WTC11 (cell line): ENCODE measurements at places on chromosomes 11 and 22.
A peak's percentile ranks its signal among the peaks of the same experiment; 100 is the strongest.

DNA sequence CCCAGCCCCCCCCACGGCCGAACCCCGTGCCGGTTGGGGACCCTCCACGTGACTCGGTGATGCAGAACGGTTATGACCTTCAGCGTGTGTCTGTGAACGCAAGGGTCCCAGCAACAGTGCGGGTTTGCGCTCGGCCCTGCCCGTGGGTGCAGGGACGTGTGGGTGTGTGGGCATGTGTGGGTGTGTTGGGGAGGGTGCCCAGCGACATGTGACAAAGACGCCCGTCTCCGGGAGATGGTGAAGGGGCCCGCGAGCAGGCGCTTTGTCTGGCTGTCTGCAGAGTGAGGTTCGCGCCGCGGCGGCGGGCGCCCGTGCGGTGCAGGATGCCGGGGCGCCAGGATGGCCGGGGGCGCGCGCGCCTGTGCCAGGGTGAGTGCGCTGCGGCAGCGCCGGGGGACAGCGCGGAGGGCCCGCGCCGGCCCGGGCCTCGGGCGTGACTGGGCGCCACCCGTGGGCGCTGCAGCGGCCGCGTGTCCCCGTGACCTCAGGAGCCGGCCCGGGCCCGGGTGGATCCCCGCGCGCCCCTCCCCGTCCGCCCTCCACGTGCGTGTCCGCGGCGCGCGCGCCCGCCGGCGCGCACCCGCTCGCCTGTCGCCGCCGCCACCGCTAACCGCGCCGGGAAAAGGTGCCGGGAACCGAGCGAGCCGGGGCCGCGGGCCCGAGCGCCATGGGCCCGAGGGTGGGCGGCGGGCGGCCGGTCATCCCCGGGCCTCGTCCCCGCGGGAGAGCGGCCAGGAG is at the start of gene LRFN4:
Gene LRFN4, plus strand, starts transcription at position 569 of the 738 bp plus-strand sequence. CDS start 681 bp downstream, outside the sequence.
- peak; percentile 61 for DNase-seq

DNA sequence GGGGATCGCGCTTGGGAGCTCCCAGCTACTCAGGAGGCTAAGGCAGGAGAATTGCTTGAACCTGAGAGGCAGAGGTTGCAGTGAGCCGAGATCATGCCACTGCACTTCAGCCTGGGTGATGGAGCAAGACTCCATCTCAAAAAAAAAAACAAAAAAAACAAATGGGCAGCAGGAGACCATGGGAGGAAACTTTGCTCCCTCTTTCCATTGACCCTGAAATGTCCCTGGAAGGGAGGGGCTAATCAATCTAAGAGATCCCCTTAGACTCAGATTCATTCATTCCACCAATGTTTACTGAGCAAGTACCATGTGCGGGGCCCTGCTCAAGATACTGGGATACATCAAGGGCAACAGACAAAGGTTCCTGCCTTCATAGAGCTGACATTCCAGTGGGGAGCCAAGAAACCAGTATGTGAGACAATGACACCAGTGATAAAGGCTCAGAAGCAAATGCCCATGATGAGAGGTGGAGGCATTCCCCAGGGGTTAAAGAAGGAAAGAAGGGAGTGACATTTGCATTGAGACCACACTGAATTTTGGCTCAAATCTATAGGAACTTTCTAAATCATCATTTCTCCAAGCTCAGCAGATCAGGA is 37.7 kb upstream of the TFIP11 start:
- no peak for DNase-seq

DNA sequence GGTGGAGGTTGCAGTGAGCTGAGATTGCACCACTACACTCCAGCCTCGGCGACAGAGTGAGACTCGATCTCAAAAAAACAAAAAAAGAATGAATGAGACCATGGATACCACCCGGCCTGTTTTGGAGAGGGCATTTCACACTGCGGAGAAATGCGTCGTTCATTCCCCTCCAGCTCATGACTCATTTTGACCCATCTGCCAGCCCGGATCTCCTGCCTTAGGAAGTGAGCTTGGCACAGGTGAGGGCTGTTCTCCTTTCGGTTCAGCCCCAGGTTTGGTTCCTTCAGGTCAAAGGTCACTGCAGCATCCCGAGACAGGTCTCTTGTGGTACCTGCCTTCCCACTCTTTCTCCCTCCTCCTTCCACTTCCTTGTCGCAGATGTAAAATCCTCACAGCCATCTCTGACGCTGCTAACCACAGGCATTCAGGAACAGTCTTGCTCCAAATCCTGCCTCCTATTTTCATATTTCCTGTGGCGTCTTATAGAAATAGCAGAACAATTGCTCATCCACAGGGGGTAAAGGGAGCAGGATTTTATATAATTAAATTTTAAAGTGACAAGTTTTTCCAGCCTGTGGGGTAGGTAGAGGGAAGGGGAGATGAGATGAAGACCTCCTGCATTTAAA is 517.9 kb downstream of the NTM start:
- DNase-seq = no peak

GRCh38 chr11:128187835-128188234 is 399.5 kb downstream of the ETS1 start:
- DNase-seq = no peak

- peak; percentile 91 for DNase-seq
Observed at GRCh38 chr11:45252134-45252856, 33.8 kb downstream of the SYT13 start.

- DNase-seq = no peak
Observed at GRCh38 chr11:70389201-70389600, 9.1 kb upstream of the CTTN start.

DNA sequence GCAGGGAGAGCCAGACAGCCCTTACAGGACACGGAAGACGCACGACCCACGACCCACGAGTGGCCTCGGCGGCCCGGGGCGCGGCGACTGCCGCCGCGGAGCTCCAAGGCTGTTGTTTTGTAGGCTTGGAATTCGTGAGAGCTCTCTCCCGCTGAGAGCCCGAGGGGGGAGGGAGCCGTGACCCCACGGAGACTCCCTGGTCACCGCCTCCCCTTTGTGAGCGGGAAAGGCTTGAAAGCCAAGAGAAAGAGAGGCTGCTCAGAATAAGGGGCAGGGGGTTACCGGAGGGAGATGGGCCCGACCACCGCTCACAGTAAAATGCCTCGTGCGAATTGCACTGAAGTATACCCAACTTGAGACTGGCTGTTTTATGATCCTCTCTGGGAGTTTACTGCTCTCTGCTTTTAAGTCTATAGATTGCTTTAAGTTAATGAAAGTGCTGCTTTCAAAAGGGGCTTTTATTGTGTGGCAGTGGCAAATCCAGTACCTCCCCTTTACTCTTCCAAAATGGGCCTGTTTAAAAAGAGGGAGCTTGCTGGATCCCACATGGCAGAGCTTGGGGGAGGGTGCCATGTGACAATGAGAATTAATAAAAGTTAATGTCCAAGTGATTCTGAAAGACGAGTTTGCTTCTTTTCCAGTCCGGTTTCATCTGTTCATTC is 2.9 kb downstream of the PKNOX2 start:
- DNase-seq = peak; percentile 69

GRCh38 chr11:70557742-70558485 is 159.6 kb downstream of the CTTN start:
- no peak for DNase-seq

GRCh38 chr11:29161191-29161590 is 855.6 kb downstream of the KCNA4 start:
- DNase-seq = no peak

DNA sequence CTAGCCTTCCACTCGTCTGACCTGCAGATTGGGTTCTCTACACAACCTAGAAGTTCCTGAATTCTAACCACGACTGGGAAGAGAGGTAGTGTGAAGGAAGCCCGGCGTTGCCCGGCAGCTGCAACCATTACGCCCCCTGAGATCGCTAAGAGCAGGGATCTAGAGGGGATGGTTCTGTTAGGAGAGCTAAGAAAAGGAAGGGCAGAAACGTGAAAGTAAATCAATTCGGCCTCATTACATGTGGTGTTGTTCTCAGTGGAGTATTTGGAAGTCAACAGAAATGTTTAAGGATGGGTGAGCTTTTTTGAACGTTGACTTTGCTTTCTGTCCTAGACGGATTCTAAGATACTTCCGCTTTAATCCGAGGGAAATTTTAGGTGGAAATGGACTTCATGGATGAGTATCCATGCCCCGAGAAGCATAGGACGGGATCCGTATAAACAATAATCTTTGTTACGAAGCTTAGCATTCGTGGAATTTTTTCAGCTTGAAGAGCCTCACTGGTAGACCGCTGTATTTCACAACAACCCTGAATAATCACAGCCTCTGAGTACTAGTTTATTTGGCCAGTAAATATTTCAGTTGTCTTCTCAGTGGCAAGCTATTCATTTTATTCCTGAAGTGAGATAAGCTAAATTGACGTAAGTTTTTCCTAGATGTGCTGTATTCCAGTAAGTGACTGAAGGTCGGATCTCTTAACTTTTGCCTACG is 629 bp downstream of the ATP5MG start:
- no peak for DNase-seq

DNA sequence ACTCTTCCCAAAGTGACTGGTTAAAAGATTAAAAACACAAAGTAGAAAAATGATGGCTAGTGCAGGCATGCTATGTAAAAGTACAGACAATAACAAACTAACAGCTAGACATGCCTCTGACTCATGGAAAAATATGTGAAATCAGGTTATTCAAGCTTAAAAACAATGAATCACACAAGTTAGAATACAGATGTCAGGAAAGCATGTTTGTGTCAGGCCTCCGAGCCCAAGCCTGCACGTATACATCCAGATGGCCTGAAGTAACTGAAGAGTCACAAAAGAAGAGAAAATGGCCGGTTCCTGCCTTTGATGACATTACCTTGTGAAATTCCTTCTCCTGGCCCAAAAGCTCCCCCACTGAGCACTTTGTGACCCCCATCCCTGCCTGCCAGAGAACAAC is 110.1 kb downstream of the NOX4 start:
- no peak for DNase-seq

GRCh38 chr22:26648528-26649388 is 8.6 kb upstream of the MIAT start:
- DNase-seq = no peak

- DNase-seq = no peak
Observed at GRCh38 chr22:37482244-37482643, 3.9 kb downstream of the MFNG start.

- no peak for DNase-seq
Observed at GRCh38 chr11:64250415-64251015, 815 bp upstream of the PLCB3 start.

GRCh38 chr11:93370260-93370659 is 39.7 kb downstream of the DEUP1 start:
- no peak for DNase-seq

DNA sequence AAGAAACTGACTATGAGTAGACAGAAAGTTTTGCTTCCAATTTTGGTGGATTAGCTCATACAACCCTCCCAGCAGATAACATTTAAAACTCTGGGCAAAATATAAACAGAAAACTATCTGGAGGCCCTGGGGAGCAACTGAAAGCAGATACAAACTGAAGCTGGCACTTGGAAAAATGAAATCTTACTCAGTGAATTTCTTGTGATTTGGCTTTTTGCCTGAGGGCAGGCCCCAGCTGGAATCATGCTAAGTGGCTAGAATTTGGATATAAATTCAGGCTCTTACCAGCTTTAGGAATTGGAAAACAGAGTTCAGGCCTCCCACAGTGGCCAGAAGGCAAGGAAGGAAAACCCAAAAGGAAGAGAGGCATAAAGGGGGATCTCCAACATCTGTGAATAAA is 85.8 kb downstream of the EFCAB6 start:
- DNase-seq = no peak

DNA sequence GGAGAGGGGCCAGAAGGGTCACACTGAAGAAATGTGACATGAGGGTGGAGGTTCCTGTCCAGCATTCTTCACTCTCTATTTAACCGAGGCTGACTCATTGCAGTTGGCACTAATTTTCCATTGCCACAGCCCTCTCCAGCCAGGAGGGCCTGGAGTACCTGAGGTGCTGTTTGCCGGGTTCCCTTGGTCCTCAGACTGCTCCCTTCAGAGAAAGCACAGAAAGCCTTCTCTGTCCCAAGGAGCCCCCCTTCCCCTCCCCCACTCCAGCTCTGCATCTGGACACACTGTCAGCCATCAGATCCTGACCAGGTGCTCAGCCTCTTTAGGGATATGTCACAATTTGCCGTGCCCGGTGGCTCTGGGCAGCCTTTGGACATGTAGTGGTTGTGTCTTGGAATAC is 3.2 kb upstream of the C11orf91 start:
- DNase-seq = no peak

- DNase-seq = no peak
Observed at GRCh38 chr11:70915158-70915985, 337.0 kb downstream of the SHANK2 start.

GRCh38 chr11:120004723-120005122 is 133.2 kb downstream of the TRIM29 start:
- no peak for DNase-seq

DNA sequence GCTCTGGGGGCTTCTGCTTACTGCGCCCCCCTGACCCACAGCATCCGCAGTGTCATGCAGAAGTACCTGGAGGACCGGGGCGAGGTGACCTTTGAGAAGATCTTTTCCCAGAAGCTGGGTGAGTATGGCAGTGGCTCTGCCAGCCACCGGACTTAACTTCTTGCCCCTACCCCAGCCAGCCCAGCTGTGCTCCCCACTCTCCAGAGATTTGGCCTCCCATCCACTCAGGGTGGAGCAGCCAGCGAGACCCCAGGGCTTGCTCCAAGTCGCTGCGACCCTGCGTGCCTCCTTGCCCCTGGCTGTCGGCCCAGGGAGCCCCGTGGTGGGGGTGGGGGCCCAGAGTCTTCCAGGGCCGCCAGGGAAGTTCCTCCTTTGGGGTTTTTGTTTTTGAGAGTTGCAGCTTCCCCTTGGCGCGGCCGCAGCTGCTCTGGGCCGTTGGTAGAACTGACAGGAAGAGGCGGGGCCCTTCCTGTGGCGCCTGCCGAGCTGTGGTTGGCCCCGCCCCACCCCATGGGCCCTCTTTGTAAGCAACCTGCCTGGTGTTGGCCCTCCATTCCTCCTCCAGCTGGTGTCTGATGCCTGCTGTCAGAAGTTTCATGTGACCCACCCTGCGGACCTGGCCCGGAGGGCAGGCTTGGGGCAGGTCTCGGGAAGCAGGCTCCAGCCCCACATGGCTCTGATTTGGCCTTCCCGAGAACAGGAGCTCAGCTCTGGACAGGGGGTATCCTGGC is 11.1 kb downstream of the GRK2 start:
- peak; percentile 83 for DNase-seq

DNA sequence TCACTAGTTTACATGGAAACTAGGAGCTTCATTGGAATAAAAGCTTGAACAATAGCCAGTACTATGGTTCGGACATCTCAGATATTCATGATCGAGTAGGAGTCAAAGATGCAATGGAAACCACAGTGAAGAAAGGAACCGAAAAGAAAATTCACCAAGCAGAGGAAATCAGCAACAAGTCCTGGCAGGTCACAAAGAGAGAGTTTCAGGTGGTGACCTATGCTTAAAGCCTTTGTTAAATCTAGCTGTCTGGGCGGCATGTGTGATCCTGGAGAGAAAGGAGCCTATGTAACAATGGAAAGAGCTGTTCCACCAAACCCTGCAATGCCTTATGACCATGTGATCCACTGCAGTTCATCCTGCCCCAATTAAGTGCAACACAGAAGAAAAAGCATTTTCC is 68.9 kb upstream of the POU2AF2 start:
- no peak for DNase-seq

DNA sequence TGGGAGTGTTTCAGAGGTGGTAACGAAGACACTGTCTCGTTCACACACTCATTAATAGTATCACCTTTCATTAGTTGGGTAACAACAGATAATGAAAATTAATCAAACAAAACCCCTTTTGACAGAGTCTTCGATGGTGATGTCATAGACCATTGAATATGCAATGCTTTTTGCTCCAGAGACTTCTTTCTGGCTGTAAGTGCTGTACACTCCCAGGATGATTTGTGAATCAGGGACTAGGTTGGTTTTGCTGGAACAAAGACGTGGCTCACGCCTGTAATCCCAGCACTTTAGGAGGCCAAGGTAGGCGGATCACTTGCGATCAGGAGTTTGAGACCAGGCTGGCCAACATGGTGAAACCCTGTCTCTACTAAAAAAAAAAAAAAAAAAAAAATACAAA is 9.5 kb upstream of the RASSF10 start:
- DNase-seq = no peak

- DNase-seq = no peak
Observed at GRCh38 chr22:26724414-26724813, 67.0 kb downstream of the MIAT start.
